Mucosa of descending colon (tissue), 3 donors: ENCODE measurements at places on chromosomes 11 and 22. TPM values are rescaled to one million over a fixed set of nuclear protein-coding genes. Genes with fewer than 3 reads are reported as not detected.
A peak's percentile ranks its signal among the peaks of the same experiment; 100 is the strongest.

The GAB2 gene
- 36.1 TPM for total RNA-seq

DNA sequence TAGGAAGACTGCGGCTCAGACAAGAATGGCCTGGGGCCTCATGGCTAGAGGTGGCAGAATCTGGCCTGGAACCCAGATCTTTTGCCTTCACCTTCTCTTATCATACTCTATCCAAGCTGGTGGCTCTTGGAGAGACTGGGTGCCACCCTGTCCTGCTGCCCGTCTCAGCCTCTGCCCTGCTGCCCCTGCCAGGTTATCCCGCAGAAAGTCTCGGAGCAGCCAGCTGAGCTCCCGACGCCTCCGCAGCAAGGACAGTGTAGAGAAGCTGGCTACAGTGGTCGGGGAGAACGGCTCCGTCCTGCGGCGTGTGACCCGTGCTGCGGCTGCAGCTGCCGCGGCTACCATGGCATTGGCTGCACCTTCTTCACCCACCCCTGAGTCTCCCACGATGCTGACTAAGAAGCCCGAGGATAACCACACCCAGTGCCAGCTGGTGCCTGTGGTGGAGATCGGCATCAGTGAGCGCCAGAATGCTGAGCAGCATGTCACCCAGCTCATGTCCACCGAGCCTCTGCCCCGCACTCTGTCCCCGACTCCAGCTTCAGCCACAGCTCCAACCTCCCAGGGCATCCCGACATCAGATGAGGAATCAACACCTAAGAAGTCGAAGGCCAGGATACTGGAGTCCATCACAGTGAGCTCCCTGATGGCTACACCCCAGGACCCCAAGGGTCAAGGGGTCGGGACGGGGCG lies 5.9 kb downstream of the INCENP start:
- no peak for DNase-seq

DNA sequence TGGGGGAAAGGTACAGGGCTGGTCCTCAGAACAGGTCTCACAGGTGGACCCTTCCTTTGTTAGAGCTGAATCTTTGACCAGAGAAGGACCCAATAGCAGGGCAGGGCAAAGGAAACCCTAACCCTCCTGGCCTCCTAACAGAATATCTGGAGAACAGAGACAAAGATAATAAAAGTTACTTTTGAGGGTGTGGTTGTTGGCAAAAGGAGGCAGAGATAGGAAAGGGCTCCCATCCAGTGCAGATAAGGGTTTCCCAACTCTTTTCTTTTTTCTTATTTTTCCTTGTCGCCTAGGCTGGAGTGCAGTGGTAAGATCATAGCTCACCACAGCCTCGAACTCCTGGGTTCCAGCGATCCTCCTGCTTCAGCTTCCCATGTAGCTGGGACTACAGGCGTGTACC lies 11.9 kb downstream of the PCSK7 start:
- no peak for DNase-seq

The SMIM35 gene
- total RNA-seq, result not detected

DNA sequence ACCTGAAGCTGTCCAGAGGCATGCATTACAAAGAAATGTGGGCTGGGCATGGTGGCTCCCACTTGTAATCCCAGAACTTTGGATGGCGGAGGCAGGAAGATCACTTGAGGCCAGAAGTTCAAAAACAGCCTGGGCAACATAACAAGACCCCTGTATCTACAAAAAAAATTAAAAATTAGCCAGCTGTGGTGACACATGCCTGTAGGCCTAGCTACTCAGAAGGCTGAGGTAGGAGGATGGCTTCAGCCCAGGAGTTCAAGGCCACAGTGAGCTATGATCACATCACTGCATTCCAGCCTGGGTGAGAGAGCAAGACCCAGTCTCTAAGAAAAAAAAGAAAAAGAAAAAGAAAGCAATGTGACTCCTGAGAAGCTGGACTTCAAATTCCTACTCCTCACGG lies 138.5 kb upstream of the HSD17B12 start:
- DNase-seq, result no peak

The SYCE3 gene
- not detected for total RNA-seq

The SLC37A2 gene
- total RNA-seq, result 6.2 TPM

The DSCAML1 gene
- 5.0 TPM for total RNA-seq

DNA sequence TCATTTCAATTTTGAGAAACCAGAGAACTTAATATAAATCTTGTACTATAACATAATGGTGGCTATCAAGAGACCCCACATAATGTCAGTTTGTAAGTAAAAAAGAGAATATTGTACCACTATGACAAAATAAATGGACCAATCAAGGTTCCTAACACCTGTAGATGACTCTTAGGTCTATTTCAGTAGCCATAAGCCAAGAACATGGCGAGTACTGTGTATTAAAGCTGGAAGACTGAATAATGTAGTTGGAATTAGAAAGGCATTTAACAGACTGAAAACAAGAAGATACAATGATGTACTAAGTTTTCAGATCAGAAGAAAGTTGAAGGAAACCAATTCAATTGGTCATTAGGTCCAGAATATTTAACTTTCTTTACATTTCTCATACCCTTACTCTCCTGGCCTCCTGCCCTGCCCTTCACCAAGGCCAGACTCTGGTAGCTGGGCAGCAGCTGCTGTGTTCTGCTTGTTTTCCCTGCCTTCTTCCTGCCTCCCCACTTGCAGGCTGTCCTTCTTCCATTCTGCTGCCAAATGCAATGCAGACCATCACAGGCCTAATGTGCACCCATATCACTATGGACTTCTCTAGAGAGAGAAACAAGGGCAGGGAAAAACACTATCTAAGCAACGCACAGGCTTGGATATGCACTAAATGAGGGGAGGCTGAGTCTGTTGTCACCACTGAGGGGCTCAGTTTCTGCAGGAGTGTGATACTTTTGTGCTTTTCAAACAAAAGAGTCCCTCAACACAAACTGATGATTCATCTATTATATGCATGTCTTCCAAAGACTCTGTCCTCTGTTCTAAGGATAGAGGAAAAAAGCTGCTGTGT lies 60.1 kb downstream of the RAB30 start:
- DNase-seq, result no peak

DNA sequence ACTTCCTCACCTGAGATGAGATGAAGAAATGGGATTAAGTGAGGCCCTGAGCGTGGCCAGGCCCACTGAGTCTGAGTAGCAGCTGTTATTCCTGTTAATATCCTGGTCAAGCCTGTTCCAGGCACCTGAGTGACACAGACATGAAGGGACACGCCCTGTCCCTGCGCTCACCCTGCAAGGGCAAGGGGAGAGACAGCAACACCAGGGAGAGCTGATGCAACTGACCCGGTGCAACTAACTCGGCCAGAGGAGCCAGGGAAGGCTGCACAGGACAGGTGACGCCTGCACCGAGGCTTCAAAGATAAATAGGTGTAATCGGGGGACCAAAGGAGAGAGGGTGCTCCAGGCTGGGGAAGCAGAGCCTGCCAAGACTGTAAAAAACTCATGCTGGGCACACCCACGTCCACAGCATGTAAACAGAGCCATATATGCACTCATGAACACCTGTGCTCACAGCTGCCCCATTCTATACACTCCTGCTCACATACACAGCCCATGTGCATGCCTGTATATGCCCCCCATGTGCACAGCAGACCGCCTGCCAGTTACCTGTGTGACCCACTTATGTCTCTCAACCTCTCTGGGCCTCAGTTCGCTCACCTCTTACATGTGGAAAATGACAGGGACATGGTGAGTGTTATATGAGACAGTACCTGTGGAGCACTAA lies 22.8 kb upstream of the GCAT start:
- DNase-seq, result peak; percentile 85

The OR8I2 gene
- not detected for total RNA-seq

The OR56A5 gene
- not detected for total RNA-seq

The LRP5 gene
- 83.7 TPM for total RNA-seq

DNA sequence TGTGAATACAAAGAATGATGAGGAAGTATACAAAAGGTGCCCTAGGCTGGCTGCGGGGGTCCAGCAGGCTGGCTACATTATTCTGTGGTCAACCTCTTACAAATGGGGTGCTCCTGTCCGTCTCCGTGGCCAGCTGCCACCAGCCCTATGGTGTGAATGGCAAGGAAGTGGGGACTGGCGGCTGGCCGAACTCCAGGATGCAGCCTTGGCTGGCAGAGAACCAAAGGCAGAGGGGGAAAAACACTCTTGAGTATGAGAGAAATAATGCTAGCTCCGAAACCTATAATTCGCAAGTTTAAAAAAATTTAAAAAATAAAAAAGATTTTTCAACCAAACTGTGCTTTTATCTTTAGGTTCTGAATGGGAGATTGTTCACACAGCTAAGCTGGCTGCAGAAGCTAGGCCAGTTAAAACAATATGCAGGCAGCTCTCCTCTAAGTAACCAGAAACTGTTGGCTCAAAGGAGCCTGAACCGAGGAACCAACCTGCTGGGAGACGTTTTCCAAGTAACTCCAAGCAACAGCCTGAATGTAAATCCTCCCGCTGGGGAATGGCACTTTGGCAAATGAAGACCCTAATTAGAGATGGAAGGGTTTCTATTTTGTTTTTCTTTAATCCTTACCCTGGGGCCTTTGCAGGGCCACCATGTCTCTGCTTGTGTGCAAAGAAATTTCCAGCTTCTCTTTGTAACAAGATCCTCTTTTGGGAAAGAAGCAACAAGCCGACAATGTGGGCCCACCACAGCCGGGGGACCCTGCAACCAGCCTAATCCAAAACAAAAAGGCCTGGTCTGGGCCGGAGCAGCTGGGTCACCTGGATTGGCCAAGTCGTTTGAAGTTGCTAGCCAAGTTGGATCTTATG lies 50.2 kb downstream of the C22orf31 start:
- DNase-seq, result peak; percentile 75

The GTF2H1 gene
- 43.3 TPM for total RNA-seq

DNA sequence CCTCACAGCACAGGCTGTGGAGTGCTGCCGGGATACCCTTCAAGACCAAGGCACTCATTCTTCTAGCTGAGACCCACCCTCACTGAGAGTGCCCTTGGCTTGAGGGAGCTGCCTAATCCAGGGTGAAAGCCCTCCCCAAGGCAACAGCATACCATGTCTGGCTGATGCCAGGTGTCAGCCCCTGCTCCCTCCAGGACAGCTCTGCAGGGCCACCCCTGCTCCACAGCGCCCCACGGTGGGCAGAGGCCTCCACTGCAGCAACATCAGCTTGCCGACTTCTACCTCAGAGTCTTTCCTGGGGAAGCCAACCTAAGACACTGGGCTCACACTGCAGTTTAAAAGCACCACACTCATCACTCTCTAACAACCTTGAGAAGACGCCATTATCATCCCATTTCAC lies 29.0 kb downstream of the TTLL1 start:
- DNase-seq, result peak; percentile 37

DNA sequence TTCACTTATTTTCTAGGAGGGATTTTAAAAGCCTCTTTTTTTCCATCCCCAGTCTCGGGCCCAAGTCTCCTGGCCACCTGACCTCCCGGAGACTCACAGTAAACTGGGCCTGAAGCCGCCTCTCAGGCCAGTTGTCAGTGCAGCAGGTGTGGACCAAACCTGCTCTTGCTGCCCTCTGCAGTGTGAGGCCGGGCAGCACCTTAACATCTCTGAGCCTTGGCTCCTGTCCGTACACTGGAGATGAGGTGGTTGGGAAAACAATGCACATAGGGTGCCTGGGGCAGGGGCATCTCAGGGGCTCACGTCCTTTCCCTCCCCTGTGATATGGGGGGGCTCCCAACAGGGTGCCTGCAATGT lies 45.1 kb downstream of the PHF21B start:
- DNase-seq, result no peak

DNA sequence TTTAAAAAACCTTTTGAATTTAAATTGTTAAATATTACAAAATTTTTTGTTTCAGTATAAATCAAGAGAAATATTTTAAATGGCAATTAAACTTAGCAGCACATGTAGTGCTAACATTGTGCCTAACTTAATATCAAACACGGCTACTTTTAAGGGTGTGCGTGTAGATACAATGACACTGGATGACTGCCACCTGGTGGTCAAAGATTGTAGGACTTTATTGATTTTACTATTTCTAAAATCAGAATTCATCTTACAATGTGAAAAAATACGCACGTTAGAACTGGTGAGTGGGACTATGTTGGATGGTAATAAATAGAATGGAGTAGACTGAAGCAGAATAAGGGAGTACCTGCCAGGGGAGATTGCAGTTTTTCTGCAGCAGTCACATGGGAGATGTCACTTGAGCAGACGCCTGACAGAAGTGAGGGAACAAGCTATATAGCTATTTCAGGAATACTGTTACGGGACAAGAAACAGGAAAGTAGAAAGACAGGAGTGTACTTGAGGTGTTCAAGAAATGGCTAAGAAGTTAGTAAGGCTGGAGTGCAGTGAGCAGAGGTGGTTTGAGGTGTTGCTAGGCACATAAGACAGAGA lies 52.9 kb downstream of the UVRAG start:
- peak; percentile 84 for DNase-seq

GRCh38 chr11:22627421-22627820 lies 1.8 kb upstream of the FANCF start:
- DNase-seq, result no peak

GRCh38 chr11:95925011-95925410 lies 1.1 kb upstream of the MTMR2 start:
- no peak for DNase-seq

DNA sequence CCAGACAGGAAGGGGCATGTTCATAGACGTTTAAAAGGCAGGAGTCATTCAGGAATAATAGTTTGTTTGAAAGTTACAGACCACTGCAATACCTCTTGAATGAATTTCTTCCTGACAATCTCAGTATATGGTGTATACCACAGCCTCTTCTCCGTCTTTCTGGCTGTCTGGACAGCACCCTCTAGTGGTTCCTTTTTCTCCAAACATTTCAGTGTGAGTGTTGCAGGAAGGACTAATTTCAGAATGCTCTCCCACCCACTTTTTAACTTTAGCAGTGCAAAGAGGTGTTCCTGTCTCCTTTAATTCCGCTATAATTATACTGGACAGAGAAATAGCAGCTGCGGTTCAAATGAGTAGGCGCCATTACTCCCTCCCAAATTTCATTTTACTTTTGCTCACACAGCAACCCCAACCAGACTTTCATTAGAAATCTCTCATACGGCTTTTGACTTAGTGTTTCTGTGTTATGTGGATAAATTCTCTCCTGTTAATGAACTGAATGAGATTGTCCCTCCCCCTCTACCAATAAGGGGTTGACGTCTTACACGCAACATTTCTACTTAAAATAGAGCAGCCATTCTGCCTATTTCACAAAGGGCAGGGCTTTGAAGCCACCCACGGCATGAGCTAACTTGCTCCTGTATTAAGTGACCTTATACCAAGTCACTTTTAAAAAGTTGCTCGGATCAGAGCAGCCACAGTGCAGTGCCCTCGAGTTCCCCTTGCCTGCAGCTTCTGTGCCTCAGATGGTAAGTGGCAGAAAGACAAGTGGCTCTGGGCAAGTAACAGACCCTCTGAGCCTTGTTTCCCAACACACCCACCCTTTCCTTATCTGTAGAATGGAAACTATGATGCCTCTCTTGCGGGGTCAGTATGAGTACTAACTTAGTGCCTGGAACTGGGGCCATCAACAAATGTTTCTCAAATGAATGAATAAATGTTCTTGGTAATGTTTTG lies 368.6 kb downstream of the OPCML start:
- DNase-seq, result no peak

- DNase-seq, result peak; percentile 36
Measured at GRCh38 chr22:47191671-47192650, 429.5 kb downstream of the TBC1D22A start.

GRCh38 chr22:35457729-35458546 lies 58.0 kb downstream of the MCM5 start:
- DNase-seq, result no peak
